Heart left ventricle (tissue), 16 donors: ENCODE measurements at places on chromosomes 11 and 22.

DNA sequence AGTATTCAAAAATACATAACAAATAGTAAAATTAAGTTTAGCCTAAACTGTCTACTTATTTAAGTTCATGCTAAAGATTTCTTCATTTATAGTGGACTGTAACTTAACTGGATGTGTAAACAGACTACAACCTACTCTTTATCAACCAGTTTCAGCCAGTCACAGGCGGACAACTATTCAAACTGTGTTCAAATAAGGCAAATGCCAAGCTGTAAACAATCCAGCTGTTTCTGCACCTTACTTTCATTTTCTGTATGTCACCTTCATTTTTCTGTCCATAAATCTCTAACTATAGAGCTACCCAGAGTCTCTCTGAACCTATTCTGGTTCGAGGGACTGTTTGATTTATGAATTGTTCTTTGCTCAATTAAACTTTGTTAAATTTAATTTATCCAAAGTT, 992.8 kb downstream of the DLG2 start:
- DNase-seq, result no peak

GRCh38 chr11:25483915-25484635, 847.9 kb upstream of the ANO3 start:
- DNase-seq, result no peak

DNA sequence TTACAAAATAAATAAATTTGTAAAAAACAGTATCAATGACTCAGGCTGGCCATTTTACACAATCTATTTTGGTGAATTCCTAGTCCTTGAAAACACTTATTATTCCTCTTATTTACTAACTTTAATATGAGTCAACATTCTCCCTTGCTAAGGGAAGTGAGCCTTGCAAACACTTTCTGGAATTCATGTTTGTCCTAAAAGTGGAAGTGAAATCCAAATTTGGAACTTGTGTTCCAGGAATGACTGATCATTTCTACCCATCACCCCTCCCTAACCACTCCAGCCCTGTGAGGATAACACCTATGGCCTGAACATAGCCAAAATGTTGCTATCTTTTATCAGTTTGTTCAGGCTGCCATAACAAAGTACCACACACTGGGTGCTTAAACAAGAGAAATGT, 83.1 kb downstream of the OR5AK2 start:
- DNase-seq, result no peak

DNA sequence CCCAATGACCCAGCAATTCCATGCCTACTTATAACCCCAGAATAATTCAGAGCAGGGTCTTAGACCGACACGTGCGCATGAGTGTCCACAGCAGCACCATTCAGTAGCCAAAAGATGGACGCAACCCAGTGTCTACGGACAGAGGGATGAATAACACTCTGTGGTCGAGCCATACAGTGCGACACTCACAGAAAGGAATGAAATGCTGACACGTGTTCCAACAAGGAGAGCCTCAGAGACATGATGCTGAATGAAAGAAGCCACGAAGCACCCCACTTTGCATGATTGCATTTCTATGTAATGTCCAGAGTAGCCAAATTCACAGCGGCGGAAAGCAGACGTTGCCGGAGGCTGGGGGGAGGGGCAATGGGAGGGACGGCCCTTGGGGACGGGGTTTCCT, 134.4 kb downstream of the CTTN start:
- DNase-seq, result no peak

- no peak for DNase-seq
These were observed 80.7 kb downstream of the GGT1 start for GRCh38 chr22:24683691-24684090.

GRCh38 chr22:34877506-34877905, 188.5 kb upstream of the ISX start:
- no peak for DNase-seq

GRCh38 chr11:112570333-112570732, 309.7 kb upstream of the PLET1 start:
- DNase-seq, result no peak
